ENCODE measurements at places on chromosomes 16 and 17.
A peak's percentile ranks its signal among the peaks of the same experiment; 100 is the strongest.

DNA sequence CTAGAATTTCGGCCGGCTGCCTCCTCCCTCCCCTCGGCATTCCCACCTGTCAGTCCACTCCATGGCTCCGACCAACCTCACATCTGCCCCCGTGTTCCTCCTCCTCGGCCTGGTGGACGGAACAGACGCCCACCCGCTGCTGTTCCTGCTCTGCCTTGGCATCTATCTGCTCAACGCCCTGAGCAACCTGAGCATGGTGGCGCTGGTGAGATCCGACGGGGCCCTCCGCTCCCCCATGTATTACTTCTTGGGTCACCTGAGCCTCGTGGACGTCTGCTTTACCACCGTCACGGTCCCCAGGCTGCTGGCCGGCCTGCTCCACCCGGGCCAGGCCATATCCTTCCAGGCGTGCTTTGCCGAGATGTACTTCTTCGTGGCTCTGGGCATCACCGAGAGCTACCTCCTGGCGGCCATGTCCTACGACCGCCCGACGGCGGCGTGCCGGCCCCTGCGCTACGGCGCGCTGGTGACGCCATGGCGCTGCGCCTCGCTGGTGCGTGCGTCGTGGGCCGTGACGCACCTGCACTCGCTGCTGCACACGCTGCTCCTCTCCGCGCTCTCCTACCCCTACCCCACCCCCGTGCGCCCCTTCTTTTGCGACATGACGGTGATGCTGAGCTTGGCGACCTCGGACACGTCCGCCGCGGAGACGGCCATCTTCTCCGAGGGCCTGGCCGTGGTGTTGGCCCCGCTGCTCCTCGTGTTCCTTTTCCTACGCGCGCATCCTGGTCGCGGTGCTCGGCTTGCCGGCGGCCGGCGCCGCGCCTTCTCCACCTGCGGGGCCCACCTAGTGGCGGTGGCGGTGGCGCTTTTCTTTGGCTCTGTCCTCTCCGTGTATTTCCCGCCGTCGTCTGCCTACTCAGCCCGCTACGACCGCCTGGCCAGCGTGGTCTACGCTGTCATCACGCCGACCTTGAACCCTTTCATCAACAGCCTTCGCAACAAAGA is at the start of gene OR3A2:
Gene OR3A2 (minus strand): TSS at position 440 of the 948 bp plus-strand sequence.
- DNase-seq = no peak

- DNase-seq = peak; percentile 30
Measured at GRCh38 chr17:64357191-64357981, 33.3 kb downstream of the PECAM1 start.

- no peak for DNase-seq
Measured at GRCh38 chr17:49640556-49640955, 37.3 kb downstream of the SPOP start.

DNA sequence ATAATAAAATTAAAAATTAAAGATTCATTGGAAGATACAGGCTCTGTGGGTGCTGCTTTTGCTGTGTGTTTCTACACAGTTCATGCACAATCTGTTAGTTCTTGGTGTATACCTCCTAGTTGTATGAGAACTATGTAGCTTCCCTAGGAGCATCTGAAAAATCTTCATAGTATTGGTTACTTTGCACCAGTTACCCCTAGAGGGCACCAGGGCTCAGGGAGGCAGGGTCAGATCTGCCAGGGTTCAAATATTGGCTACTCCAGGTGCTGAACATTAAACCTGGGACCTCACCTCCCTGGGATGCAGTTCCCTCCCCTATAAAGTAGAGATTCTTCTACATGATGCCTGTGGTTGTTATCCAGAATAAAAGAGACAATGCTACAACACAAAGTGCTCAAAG is 583.0 kb upstream of the CDH11 start:
- DNase-seq = peak; percentile 0

- DNase-seq = no peak
Measured at GRCh38 chr17:57034807-57035754, 50.0 kb upstream of the AKAP1 start.

GRCh38 chr16:56263711-56264608 is 72.7 kb downstream of the GNAO1 start:
- no peak for DNase-seq

DNA sequence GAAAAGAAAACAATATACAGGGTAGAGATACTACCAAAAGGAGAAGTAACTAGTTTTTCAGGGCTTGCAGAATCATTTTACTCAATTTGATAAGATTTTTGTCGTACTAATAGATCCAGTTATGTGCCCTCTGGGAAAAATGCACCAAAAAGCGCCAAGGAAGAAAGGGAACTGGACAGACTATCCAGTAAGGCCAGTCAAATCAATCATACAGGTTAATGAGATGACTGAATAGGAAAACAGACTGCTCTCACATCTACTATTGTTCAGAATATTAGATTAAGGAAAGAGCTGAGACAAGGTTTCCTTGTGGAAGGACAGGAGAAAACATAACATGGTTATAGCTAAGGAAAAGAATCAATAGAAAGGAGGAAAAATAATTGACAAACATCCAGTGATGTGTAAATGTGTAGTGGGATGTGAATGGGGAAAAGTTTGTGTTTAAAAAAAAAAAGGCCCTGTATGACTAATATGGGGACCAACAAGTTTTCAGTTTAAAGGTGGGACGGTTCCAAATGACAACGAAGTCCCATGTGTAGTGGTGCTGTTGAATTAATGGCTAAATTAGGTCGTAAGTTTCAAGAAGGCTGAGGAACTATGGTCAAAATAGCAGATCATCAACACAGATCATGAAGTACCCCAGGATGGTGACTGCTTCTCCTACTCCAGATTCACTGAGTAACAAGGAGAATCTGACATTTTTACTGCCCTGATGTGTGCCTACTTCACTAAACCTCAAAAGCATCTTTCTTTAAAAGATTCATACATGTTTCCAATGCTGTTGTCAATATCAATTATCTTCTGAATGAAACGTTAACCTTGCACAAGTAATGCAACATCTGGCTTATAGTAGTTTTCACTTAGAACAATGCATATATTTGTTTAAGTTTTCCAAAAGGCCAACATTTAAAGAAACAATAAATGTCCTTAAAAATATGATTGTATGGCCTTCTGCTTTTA is 40.7 kb downstream of the BRIP1 start:
- no peak for DNase-seq

GRCh38 chr17:78658281-78658785 is 81.1 kb upstream of the DNAH17 start:
- no peak for DNase-seq

Data from NCI-H526 (cell line).